ENCODE measurements at places on chromosomes 3 and 15.

DNA sequence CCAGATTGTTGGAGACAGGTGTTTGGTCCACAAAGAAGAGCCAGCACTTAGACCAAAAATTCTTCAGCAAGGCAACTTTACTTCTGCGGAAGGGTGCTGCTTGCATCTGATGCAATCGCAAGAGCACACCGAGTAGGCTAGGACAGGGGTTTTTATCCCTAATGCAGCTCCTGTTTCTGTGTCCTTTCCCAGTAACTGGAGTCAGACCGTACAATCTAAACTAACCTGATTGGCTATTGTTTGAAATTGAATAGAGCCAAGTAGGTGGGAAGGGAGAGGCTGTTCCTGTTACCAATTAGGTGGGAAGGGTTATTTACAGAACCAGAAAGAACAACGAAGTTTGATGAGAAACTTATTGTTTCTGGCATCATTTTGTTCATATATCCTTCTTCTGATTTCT, 77.6 kb downstream of the CHCHD4 start:
- DNase-seq: no peak

GRCh38 chr3:4505688-4506558, 12.8 kb downstream of the ITPR1 start:
- no peak for DNase-seq

- DNase-seq: no peak
Observed at GRCh38 chr3:37787153-37787867, 74.4 kb upstream of the CTDSPL start.

GRCh38 chr3:29065211-29065785, 215.6 kb upstream of the RBMS3 start:
- DNase-seq: peak; percentile 3

GRCh38 chr3:196274585-196274984, 12.9 kb downstream of the PCYT1A start:
- DNase-seq: no peak

DNA sequence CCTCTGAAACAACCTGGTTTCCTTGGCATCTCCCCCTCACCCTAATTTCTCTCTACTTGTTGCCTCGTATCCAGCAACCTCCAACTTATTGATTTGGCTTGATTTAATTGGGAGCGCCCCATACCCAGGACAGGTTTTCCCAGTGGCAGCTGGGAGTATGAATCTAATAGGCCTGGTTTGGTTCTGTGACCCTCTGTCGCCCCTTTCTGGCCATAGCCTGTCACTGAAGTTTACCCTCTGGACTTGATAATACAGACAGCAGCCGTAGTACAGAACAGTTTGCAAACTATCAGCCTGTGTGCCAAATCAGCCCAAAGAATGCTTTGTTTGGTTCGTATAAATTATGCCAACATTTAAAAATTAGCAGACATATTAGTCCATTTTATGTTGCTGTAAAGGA, 525.1 kb upstream of the GOLIM4 start:
- DNase-seq: peak; percentile 48

DNA sequence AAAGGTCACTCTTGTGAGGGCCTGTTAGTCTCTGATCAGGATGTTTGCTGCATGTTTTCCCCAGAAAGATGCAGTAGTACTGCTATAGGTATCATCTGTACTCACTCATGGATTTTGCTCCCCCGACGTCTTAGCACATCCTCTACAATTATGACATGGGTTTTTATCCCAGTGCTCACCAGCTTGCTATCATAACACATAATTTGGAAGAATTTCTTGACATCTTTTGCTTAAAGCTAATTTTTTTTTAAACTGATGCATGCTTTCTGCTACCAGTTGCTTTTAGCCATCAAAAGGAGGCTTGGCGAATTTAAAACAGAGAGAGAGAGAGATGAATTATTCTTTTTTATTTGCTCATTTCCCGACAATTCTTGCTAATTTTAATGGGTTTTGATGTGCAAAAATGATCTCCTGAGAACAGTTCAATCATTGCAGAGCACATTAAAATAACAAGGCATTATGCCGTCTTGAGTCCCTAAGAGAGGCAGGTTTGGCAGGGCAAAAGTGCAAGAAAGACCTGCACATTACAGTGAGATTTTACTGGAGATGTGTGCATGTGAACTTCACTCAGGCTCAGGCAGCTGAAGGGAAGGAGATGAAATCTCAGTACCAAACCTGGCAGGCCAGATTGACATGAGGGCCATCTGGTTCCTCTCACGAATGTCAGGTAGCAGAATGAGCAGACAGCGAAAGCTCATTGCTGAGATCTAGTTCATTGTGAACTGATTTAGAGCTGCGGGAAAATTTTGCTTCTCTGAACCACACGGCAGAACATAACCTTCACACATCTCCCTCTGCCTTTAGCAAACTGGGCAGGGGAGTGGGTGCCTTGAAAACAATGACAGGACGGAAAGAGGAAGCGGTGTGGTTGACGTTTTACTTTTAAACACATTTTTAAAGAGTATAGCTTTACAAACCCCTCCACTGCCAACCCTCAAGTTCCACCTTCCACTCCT, 25.9 kb upstream of the GOLGA8B start:
- DNase-seq: peak; percentile 81

GRCh38 chr3:43960448-43960840, 269.7 kb downstream of the ABHD5 start:
- no peak for DNase-seq

GRCh38 chr3:192177383-192177782, 550.0 kb downstream of the FGF12 start:
- no peak for DNase-seq

DNA sequence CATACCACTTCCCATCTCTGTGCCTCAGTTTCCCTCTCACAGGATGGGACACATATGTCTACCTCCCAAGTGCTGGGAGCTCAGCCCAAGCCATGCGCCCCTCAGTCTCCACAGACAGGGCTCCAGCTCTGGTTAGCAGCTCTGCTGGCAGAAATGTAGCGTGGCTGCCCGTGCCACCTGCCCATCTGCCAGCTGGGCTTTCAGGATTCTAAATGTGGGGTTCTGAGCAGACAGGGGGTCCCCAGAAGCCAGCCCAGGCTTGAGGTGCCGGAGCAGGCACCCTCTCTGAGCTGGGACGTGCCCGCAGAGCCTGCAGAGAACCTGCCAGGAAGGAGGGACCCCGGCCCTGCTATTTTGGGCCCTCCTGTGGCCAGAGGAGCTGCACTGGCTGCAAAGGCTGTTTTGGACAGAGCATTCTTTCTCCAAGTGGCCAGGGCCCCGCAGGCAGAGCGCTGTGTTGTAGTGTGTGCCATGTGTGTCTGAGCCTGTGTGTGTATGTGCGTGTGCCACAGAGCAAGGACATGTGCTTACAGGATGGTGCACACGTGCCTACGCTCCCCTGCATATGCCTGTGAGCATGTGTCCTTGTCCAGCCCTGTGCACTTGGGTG, 31.7 kb downstream of the PSTPIP1 start:
- DNase-seq: no peak

- no peak for DNase-seq
Observed at GRCh38 chr3:138439646-138440045, 5.2 kb downstream of the ESYT3 start.

GRCh38 chr3:194806991-194807630, 121.4 kb downstream of the FAM43A start:
- DNase-seq: no peak

GRCh38 chr15:77966540-77967234, 110.8 kb downstream of the TBC1D2B start:
- no peak for DNase-seq

DNA sequence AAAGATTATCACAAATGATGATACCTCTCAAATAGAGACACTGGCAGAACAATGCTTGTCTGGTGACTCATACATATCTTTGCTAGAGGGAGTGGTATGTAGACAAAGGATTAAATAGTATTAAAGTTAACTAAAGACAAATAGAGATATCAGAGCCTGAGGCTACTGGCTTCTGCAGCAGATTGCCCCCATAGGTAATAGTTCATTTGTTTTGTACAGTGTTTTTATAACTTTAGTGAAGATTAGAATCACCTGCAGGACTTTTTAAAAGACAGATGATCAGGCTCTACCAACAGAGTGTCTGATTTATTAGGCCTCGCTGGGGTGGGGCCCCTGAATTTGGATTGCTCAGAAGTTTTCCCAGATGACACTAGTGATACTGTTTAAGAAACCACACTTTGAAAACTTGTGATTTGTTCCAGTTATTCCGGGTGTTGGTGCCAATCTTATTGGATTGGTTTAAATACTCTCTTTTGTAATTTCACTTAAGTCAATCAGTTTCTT, 96.4 kb downstream of the NAALADL2 start:
- DNase-seq: no peak

DNA sequence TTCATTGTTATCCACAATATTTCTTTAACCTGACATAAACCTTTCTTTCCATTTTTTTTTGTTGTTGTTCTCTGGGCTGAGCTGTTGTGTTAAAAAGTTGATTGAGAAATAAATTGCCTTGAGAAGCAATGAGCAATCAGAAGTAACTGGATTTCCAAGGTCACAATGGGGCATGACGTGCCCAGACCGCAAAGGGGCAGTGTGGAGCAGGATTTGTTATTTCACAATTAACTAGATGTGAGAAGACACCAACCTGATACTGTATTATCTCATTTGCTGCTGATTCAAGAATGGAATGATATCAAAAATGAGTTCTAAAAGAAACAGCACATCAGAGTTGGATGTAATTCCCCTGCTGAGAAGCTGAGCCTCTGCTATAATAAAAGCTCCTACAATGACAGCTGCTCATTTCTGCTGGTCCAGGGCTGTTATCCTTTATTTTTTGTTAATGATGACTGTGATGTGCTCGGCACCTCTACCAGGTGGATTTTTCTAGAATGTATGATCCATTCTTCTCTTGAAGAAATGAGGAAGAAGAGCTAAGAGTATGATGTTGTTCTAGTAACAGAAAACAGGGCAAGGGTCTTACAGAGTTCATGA, 28.1 kb downstream of the CPNE4 start:
- DNase-seq: peak; percentile 56

GRCh38 chr3:153621953-153622352, 459.9 kb downstream of the RAP2B start:
- no peak for DNase-seq

GRCh38 chr3:195183071-195183776, 87.7 kb downstream of the XXYLT1 start:
- no peak for DNase-seq

DNA sequence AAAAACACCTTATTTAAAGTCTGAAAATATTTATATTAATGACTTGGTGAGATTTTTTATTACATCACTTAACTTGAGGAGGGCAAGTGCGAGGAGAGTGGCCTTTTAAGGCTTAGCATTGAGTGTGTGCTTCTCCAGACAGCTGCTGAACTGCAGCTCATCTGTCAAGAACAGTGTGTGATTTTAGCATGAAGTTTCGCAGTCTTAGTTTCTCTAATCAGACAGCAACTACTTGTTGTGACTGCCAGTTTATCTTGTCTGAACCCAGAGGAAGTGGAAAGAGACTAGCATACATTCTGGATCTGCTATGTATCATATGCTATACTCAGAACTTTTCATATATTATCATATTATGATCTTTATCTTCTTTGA, 291.7 kb upstream of the ROPN1 start:
- DNase-seq: no peak
